Suppressor macrophage (primary cell): ENCODE measurements at places on chromosomes 2 and 18.

GRCh38 chr2:46135958-46136357 is 161.2 kb upstream of the EPAS1 start:
- DNase-seq = no peak

- no peak for DNase-seq
Observed at GRCh38 chr2:39136799-39137198, 15.9 kb upstream of the SOS1 start.

DNA sequence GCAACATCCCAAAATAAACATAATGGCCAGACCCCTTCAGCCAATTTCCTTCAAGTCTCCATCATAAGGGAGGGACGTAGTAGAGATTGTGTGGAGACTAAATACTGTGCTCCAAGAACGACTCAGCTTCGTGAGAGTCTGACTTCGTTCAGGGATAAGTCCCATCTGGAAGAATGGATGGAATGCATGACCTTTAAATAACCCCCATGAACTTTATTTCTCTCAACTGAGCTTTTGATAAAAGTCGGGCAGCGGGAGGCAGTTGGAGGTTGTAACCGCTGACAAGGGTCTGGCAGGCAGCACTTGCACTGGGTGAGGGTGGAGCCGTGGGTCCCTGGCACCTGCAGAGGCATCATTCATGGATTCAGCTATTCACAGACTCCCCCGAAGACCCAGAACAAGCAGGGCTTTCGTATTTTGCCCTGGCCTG is 115.9 kb downstream of the ZFP36L2 start:
- DNase-seq = no peak

DNA sequence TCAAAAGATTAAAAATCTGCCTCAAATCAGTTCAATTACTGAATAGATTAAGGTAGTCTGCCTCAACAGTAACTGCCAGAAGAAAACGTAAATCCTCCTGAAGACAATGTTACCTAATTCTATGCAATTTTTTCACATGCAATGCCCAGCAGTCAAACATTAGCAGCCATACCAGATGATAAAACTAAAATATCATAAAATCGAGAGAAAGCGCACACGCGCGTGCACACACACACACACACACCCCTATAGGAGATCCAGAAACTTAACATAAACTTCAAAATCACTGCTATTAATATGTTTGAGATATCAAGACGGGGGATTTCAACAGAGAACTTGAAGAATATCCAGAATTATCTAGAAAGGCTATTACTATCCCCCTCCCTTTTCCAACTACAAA is 32.9 kb downstream of the ROCK2 start:
- DNase-seq = no peak

GRCh38 chr2:17538844-17539554 is 1.5 kb upstream of the VSNL1 start:
- peak; percentile 5 for DNase-seq

GRCh38 chr18:51135795-51136194 is 61.7 kb downstream of the MEX3C start:
- no peak for DNase-seq

- DNase-seq = no peak
Observed at GRCh38 chr2:359047-359446, 71.2 kb upstream of the ALKAL2 start.

DNA sequence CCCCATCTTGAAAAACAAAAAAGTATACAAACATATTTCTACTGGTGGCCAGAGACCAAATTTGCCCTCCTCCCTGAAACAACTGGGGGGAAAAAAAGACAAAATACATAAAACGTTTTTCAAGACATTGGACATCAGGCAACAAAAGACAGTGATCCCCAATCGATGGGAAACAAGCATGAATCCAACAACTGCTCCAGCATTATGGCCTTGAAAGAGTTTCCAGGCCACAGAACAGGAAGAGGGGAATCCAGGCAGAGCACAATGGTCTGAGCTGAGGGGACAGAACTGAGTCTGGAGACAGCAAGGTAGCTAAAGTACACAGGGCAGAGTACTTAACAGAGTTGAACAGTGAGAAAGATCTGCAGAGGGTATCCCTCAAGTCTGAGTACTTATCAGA is 4.4 kb downstream of the CCDC88A start:
- DNase-seq = no peak

- no peak for DNase-seq
Observed at GRCh38 chr2:20229322-20230113, 4.6 kb upstream of the SDC1 start.

DNA sequence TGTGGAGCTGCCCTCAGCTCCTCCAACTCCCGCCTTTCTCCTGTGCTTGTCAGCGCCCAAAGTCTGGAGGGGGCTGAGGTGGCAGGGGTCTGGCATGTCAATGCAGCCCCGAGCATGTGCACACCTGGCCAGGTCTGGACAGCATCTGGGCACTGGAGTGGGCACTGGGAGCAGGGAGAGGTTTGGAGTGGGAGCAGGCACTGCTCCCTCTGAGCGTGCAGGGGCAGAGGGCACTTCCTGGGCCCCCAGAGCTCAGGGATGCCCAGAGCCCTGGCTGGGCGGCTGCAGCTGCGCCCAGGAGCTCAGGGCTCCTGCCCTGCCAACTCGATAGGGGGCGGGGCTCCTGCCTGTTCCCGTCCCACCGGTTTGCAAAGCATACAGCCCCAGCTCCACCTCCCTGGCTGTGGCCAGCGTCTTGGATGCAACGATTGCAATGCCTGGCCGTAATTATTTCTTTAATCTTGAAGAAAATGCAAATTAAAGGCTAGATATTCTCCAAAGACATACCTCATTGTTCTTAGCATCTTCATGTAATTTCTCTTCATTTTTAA is 57.4 kb upstream of the LDAH start:
- no peak for DNase-seq

DNA sequence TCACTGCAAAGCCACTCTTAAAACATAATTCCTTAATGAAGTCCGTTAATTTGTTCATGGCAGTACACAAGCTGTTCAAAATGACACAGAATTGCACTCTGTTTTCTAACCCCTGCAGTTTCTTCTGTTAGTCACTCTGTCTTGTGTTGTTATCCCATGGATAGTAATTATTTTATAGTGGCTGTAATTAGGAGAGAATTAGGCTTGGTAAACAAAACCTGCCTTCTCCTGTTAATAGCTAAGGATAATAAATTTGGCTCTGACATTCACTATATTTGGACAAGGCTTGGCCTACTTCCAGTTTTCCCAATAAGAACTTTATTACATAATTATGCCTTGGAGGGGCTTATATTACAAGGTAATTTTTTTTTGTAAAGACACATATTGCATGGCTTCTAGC is 330.3 kb upstream of the FIGN start:
- no peak for DNase-seq

DNA sequence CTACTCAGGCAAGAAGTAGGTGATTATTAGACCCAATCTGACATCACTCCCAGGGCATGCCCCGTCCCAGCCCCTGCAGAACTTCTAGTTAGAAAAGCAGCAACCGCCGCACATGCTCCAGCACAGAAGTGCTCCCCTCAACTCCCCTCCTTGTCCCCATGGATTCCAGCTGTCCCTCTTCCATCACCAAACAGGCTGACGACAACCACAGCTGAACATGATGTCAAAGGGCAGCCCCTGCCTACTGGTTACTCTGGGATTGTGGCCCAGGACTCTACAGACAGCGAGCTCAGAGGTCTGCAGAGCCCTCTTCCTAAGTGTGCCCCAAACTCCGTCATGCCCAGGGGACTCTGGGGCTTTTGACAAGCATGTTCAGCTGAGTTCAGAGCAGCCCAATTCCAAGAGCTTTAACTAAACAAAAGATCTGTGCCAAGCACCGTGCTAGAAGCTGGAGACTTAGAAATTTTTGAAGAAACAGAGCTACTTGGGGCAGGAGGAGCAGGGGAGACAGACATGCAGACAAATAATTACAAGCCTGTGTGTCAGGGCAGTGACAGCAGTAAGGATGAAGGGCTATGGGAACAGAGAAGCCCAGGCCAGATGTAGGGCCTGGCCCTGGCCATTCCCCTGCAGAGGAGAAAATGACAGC is 148.1 kb downstream of the BCL11A start:
- DNase-seq = no peak

- DNase-seq = no peak
Observed at GRCh38 chr2:146734042-146734820, 1110.6 kb upstream of the ACVR2A start.

DNA sequence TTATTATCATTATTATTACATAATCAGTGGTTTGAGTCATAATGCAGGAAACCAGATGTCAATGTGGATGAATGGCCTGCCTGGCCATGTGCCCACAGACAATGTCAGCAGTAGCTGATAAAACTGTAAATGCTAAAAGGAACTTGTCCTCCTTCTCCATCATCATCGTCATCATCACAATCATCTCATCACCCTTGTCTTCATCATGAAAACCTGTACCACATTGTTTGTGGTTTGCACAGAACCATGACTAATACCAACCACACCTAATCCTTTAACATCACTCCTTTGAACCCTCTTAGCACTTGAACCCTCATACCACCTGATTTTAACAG is 96.0 kb downstream of the HNMT start:
- DNase-seq = peak; percentile 36

DNA sequence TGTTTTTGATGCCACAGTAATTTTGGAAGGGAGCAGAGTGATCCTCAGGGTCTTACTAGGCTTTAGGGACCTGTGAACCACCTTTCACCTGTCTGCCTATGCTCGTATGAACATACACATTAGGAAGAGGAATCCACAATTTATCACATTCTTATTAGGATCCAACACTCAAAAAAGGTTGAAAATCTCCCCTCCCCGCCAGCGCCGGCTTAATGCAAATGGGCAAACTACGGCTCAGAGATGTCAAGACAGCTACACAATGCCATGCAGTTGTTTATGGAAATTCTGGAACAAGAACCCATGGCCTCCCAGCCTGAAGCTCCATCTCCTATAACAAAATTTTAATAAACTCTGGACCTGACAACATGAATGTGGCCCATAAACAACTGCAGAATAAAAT is 375.9 kb upstream of the ACVR2A start:
- no peak for DNase-seq

- no peak for DNase-seq
Observed at GRCh38 chr2:135785032-135785431, 43.4 kb downstream of the UBXN4 start.

GRCh38 chr2:241531161-241531722 is 22.9 kb upstream of the STK25 start:
- DNase-seq = no peak

DNA sequence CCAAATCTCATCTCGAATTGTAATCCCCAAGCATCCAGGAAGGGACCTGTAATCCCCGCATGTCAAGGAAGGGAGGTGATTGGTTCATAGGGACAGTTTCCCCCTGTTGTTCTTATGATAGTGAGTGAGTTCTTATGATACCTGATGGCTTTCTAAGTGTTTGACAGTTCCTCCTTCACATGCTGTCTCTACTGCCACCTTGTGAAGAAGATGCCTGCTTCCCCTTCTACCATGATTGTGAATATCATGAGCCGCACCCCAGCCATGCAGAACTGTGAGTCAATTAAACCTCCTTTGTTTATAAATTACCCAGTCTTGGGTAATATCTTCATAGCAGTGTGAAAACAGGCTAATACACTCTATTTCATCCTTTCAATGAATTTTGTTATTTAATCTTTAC is 446.7 kb downstream of the RNF144A start:
- DNase-seq = peak; percentile 20

DNA sequence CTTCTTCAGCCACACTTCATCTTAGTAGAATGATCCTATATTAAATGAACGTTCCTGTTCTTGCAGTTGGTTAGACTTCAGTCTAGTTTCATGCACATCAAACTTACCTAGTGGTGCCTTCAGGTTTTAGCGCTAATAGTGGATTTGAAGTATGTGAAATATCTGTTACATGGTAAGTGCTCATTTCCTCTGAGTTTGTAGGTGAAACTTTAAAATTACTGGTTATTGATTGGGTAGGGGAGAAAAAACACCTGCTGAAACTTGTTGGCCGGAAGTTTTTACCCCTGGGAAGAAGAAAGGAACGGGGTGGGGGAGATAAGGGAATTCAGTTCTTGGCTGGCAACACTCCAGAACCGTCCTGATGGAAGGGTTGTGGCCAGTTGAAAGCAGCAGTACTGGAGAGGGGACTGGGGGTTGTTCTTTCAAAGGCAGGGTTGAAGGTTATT is 112.8 kb downstream of the SPTBN1 start:
- DNase-seq = no peak

DNA sequence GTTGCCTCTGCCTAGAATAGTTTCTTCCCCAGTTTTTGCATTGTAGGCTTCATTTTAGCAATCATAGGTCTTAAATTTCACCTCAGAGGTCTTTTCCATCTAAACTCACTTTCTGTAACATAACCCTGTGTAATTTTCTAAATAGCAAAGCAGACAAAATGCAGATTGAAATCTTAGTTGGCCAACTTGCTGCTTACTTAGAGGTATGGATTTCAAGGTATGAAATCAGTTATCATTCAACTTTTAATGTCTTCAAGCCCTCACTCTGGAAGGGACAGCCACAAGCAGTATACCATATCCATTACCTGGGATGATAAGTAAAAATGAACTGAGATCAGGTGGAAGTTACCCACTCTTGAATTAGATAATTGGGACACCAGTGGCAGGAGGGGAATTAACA is 3.9 kb downstream of the CCDC121 start:
- DNase-seq = no peak

DNA sequence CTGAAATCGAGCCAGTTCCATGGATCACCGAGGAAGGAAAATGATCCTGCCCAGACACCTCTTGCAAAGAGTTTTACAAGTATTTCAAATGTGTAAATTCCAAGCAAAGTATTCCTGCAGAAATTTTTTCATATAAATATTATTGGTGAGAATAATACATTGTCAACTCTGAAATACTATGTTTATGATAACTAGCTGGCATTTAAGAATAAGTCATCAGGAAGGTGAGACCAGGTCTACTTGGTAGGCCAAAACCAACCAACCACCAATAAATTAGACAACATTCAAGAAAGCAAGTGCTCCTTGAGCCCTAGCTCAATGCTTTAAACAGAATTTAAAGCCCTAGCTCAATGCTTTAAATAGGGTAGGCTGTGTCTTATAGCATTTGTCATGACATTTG is 21.7 kb downstream of the SCN7A start:
- no peak for DNase-seq

- DNase-seq = no peak
Observed at GRCh38 chr2:16482460-16482859, 183.2 kb downstream of the CYRIA start.

DNA sequence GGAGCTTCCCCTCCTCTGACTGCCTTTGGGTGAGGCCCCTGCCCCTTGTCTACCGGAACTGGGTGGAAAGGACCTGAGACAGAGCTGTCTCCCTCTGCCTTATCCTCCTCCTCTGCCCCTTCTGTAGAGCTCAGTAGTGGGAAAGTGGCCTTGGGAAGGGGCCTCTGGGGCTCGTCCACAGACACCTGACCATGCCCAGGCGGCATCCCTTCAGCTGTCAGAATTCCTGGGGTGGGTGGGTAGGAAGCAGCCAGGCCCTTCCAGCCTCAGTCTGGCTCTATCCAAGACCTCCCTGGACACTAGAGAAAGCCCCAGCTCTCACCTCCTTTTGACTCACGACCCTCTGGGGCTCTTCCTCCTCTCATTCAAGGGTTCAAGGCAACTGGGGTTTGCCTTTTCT is 35.6 kb downstream of the B3GNT2 start:
- no peak for DNase-seq

- DNase-seq = no peak
Observed at GRCh38 chr18:12820506-12820905, 63.5 kb downstream of the PTPN2 start.
